Left colon (tissue), 2 donors: ENCODE measurements at places on chromosomes 3 and 15.

GRCh38 chr3:105811518-105812193 is 57.2 kb downstream of the CBLB start:
- DNase-seq: no peak

- no peak for DNase-seq
Observed at GRCh38 chr3:172089250-172089649, 49.9 kb downstream of the FNDC3B start.

DNA sequence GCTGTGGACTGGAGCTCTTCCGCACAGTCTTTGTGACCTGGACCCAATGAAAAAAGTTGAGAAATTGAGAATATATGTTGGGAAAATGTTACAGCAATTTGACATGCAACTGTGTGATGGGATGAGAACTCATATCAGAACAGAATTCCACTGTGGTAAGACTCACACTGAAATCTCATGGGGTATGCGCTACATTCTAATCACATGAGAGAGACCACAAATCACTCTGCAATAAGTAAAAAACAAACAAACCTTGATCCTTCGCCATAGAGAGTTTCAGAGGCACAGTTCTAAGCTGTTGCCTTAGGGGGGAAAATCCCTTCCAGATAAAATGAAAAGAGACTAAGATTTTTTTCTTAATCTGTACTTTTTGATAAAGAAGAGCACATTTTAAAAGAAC is 37.3 kb downstream of the LMCD1 start:
- DNase-seq: no peak

DNA sequence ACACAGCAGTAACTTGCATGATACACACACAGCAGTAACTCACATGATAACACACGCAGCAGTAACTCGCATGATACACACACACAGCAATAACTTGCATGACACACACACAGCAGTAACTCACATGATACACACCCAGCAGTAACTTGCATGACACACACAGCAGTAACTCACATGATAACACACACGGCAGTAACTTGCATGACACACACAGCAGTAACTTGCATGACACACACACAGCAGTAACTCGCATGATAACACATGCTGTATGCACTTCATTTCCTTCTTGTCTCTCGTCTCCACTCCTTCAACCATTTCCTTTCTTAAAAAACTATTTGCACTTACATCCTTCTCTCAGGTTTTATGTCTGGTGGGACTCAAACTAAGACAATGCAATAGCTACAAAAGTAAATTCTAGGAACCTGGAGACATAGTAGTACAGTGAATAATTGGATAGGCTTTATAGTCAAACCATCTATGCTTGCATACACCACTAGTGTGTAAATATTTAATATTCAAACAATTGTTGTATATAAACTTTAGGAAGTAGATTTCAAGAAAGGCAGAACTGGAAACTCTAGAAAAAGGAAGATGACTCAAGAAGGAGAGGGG is 130.8 kb downstream of the UACA start:
- no peak for DNase-seq

DNA sequence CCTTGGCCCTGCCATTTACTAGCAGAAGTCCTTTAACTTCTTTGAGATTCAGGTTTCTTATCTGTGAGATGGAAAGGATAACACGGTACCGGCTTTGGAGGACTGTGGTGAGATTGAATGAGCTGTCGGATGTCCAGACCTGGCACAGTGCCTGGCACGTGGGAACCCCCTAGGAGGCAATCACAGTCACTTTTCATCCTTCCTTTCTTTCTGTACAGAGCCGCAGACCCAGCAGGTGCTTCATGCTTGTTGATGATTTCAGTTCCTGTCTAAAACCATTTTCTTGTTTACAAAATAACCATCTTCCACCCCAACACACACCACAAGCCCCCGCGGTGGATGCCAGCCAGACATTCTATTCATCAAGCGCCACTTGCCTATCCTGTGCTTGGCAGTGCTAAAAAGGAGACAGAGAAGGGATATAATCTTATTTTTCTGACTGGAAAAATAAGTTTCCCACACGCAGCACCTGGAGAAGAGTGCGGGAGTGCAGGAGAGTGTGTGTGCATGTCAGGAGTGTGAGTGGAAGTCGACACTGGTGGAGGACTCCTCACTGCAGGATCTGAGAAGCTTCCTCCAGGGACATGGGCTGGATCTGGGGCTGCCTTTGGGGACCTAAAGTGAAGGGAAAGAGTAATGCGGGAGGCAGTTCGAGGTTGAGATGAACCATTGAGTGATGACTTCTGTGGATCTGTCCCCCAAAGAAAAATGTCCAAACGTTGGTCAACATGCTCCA is 85.7 kb downstream of the ST6GAL1 start:
- DNase-seq: no peak

- no peak for DNase-seq
Observed at GRCh38 chr3:166879661-166880060, 500.4 kb downstream of the ZBBX start.

- DNase-seq: no peak
Observed at GRCh38 chr15:92709110-92709790, 53.7 kb upstream of the FAM174B start.

DNA sequence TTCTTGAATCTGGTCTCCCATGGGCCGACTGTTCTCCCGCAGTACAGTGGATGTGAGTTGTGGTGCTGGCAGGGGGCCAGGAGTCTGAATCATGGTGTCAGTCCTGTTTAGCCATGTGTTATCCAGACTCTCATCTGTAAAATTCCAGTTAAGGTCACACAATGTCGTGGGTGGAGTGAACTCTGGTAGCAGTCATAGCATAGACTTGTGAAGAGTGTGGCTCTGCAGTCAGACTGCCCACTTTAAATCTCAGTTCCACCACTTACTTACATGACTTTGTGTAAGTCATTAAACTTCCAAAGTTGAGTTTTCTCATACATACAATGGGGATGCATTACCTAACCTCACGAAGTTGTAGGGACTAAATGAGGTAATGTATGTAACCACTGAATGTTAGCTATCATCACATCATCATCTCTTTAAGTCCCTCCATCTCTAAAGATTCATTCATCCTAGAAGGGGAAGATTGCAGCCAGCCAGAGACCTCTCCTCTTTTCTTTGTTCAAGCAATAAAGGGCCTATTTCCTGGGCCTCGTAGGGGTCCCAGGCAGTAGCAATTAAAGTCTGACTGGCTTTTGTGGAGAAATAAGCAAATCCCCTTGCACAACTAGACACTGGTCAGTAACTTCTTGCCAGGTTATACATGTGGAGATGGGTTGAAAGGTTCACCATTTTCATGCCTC is 93.9 kb downstream of the PCCB start:
- DNase-seq: peak; percentile 93

DNA sequence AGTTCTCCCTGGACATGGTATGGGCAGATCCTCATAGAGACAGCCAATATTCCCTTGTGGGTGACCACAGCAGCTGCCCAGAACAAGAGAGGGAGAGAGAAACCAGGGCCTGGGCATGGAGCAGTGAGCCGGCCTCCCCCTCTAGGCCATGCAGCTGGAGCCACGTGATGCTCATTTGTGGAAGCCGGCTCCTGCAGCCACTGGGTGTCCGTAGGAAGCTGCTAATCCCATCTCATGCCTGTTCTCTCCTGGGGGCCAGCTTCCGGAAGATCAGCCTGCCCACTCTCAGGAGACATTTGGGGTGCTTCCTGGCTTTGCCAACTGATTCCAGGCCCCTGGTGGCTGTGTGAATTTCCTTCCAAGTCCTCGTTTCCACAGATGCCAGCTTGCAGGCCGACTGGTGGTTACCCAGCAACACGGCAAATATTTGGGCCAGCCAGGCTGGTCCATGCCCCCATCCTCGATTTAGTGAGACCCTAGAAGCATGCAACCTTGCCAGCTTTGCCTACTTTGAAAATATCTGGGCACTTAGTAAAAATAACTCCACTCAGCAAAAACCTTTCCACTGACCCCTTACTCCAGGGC is 55.3 kb downstream of the LINGO1 start:
- no peak for DNase-seq

DNA sequence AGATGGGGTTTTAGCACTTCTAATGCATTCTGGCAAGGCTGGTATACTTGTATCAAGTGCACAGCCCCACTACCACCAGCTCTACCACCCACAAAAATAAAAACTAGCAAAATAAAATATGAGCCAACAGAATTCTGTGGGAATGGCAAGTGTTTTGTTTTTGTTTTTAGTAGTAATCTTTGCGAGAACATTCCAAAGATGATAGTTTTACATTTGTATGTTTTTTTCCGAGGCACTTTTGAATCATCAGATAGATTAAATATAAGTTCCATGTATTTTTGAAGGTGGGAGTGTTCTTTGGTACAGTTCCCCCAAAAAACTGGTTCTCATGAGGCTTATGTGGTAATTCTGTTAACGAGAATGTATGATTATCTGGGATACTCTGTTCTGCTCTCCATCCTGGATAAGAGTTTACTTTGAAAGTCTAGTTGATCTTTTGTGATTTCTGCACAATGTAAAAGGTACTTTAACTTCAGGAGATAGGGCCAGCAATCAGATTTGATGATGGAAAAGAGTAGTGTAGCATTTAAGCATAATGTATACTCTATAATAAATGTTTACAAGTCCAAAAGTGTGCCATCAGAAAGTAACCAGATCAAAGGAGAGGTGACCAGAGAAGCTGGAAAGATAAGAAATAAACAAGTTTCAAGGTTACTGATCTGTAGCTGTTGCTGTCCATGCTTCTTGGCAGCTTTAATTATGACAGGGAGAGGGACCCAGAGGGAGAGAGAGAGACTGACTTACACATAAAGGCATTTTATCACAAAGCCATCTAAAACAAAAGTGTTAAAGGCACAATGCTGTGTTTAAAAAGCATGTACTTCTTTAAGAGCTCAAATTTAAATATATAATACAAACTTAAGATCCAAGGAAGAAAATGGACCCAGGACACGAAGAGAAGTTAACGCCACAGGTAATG is 130.9 kb downstream of the PGPEP1L start:
- DNase-seq: no peak

DNA sequence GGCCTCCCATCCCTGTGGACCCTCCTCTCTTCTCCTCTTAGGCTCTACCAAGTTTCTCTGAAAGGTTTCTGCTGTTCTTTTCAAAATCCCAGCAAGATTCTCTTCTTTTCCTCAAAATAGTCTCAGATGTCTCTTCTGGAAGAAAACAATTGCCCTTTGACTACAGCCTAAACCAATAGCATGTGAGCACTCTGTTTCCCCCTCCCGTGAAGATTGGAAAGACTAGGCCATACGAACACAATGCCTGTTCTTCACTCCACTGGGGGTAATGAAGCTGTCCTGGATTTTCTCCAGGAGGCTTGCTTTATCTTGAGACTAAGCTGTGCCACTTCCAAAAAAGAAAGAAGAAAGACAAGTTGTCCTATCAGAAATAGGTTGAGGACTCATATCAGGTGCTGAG is 178.7 kb upstream of the MCTP2 start:
- no peak for DNase-seq

DNA sequence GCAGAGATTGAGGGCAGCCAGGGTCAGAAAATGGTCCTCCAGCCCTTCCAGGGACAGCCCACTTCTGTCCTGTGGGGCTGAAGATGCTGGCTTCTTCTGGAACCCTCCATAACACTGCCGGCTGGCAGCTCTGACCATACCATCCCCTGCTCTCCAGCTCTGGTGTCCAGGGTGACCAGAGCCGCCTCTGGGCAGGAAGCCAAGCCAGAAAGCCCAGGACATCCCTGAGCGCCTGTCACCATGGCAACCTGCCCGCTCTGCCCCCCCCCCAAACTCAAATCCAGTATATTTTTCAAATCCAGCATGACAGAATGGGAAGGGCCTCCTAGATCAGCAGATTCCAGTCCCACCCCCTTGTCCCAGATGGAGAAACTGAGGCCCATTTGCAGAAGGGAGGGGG is 420 bp upstream of the TMIE start:
- DNase-seq: no peak

DNA sequence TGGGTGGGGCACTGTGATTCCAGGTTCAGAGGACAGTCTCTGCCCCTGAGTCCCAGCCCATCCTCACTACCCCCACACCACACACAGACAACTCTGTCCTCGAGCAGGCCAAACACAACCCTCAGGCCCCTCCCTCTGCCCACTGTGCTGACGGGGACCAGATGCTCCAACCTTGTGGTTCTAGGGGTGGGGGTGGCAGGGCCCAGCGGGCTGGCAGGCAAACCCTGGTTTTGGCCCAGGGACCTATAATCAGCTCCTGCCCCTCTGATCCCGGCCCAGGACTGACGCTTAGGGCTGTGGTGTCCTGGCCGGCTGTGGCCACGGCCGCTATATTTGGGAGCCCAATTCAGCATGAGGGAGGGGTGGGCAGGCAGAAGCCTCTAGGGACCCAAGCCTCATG is 5.0 kb upstream of the MYL3 start:
- DNase-seq: no peak

DNA sequence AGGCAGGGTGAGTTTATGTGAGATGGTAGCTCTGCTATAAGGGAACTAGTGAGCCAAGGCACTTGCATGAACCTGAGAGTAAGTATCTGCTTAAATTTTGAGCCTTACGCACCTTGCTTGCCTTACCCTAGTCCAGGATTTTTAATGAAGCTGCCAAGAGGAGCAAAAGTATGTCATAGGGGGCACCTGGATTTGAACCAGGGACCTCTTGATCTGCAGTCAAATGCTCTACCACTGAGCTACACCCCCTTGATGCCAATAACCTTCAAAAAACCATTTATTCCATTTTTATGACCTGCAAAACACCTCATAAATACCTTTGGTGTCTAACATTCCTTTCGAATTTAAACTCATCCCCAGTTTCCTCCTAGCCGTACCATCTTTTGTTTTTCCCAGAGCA is 88.3 kb upstream of the ACP3 start:
- no peak for DNase-seq

GRCh38 chr15:31396881-31397560 is 70.4 kb downstream of the KLF13 start:
- peak; percentile 91 for DNase-seq

DNA sequence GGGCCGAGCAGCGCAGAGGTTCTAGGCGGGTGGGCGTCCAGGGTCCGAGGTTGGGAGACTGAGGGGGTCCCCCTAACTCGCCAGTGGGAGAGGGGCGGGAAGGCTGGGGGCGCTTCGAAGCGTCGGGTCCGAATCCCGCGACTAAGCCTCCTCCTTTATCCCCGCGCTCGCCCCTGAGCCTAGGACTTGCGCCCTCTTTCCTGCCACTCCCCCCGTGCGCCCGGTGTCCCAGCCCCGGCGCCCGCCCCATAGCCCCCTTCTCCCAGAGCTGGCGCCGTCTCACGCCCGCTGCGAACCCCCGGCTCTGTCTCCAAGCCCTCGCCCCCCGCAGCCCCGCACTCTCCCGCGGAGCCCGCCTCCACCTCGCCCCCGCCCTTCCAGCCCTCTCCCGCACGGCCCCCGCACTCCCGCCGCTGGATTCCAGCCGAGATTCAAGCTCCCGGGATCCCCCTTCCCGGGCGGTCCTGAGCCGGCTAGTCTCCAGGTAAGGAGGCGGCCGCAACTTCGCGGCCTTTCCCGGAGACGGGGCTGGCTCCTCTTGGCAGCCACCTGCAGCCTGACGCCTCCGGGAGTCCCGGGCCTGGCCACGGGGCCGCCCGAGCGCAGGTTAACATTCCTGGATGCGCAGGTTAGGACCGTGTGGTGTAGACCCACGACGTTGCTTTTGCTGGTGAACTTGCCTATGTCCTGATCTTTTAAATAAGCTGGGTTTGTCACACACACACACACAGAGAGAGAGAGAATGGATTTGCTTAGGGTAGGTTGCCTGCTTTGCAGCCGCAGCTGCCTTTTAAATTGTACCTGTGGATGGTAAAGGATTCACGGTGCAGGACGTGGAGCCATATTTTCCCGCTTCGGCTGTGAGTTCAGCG is 563 bp downstream of the PXYLP1 start:
- peak; percentile 40 for DNase-seq
